ENCODE measurements at places on chromosomes 12 and 14.

- no peak for DNase-seq
Observed at GRCh38 chr14:77200406-77200985, 18.9 kb downstream of the TMEM63C start.

DNA sequence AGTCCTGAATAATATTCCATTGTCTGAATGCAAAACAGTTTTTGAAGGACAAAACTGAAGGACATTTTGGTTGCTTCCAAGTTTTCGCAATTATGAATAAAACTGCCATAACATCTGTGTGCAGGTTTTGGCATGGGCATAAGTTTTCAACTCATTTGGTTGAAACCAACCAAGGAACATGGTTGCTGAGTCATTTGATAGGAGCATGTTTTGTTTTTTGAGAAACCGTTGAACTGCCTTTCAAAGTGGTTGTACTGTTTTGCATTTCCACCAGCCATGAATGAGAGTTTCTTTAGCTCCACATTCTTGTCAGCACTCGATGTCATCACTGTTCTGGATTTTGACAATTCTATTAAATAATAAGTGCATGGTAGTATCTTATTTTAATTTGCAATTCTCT lies 23.0 kb upstream of the GSG1 start:
- DNase-seq: peak; percentile 37

DNA sequence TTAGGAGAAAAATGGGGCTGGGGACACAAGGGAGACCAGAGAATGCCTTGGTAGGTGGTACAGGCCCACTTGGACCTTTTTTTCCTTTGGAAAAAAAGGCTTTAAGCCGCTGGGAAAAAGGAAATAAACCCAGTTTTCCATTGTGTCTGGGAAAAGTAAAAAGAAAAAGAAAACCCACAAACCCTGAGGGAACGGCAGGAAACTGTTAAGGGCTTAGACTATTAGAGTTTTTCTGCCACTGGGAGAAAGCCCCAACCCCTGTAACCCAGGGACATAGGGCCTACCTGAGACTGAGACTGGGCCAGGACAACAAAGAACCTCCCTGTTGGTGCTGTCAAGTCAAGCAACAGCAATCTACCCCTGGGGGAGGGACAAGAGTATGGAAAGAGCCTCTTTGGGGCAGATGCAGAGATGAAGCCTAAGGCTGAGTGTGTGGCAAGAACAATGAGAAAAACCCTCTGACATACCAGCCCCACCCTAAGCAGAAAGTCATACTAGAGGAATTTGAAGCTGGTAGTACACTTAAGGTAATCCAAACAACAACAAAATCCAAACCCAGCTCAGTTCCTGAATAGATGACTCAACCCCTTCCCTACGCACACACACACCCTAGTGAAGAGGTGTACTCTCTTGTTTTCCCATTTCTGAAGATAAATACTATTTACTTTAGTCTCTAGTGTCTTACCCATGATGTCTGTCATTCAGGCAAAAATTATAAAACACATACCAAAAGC lies 22.8 kb downstream of the ATF1 start:
- peak; percentile 96 for DNase-seq

DNA sequence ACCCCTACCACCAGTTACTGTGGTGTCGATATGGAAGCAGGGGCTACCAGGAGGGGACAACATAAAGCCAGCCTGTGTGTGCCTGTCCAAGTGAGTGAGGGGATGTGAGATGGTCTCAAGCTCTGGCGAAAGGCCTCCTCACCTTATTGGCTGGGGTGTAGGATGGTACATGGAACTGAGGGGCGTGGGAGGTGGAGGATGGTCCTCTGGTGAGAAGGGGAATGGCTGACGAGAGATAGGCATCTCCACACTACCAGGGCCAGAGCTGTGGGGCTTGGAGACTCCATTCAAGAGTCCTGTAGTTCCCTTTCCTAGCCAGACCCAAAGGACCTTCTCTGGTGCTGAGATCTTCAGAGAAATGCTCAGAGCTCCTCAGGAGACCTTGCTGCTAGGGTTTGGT lies 32.5 kb upstream of the COL2A1 start:
- DNase-seq: no peak

DNA sequence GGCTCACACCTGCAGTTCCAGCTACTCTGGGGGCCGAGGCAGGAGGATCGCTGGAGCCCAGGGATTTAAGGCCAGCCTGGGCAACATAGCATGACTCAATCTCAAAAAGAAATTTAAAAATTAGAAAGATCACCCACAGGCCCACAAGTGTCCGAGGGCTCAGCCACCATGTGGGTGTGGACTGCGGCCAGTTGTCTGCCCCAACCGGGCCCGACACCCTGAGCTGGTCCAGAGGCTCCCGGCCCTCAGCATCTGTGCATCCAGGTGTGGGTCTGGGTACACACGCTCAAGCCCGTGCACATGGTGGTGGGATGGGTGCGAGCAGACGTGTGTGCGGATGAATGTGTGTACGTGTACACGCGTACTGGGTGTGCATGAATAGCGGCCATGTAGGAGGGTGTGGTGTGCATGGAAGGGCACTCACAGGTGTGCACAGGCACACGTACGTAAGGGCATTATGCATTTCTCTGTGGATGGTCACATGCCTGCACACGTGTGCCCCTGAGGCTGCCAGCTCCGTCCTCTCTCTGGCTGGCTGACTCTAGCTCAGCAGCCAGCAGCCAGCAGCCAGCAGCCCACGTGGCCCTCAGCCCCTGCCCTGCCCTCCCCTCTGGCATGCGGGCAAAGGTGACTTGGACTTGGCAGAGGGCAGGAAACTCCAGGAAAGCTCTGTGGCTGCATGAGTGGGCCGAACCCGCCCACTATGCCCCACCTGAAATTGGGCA lies 23.3 kb upstream of the NUDT14 start:
- peak; percentile 33 for DNase-seq

DNA sequence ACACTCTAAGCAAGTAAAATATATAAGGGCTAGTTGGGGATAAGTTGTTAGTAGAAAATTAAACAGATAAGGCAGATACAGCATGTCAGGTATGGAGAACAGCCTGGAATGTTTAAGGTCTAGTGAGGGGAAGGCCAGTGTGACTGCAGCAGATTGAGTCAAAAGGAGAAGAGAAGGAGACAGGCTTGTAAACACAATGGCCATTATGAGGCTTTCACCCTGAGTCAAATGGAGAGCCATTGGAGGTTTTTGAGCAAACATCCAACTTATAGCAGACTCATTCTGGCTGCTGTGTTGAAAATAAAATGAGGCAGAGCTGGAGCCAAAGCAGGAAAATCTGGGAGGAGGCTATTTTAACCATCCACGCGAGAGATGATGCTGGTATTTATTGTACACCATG lies 142.0 kb downstream of the DUSP6 start:
- DNase-seq: no peak

GRCh38 chr12:72288911-72289310 lies 16.7 kb downstream of the TRHDE start:
- no peak for DNase-seq

GRCh38 chr14:51616256-51616655 lies 35.5 kb upstream of the FRMD6 start:
- DNase-seq: no peak

DNA sequence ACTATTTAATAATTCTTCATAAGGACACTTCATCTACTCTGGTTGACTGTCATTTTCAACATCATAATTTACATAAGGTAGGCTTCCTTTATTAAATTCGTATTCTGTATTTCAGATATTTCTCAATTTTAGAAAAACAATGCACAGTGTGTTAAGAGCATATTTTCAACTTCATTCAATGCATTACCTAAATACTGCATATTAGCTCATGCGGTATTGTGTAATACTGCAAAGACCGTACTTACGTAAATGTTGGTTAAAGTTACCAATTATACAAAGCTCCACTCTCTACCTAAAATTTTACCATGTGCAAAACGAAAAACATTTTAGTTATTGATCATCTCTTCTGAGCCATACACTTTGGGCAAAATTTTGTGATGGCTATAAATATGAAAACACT lies 62.8 kb downstream of the EXOC5 start:
- DNase-seq: no peak

GRCh38 chr14:77603654-77604255 lies 12.7 kb downstream of the SPTLC2 start:
- peak; percentile 39 for DNase-seq

DNA sequence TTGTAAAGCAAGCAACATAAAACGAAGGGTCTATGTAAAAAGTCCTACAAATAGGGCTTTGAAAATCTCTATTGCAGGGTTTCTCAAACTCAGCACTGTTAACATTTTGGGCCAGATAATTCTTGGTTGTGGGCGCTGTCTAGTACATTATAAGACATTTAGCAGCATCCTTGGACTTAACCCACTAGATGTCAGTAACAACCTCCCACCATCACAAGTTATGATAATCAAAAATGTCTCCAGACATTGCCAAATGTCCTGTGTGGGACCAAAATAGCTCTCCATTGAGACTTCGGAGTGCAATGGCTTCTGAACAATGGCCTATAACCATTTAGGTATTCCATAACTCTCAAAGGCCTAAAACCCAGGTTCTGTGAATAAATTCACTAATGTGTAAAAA lies 22.9 kb upstream of the DHRS7 start:
- peak; percentile 12 for DNase-seq

- peak; percentile 86 for DNase-seq
Observed at GRCh38 chr12:15209782-15210181, 11.4 kb downstream of the RERG start.

GRCh38 chr14:83958359-83958758 lies 1571.6 kb upstream of the FLRT2 start:
- DNase-seq: no peak

GRCh38 chr14:102696856-102697495 lies 80.3 kb upstream of the TRAF3 start:
- no peak for DNase-seq
